ENCODE measurements at places on chromosomes 16 and 17.

GRCh38 chr17:19378416-19379360, at the start of gene MAPK7:
Gene MAPK7, plus strand, starts transcription at chr17:19378498. Its CDS starts 403 bp downstream, at chr17:19378901.
- no peak for DNase-seq

DNA sequence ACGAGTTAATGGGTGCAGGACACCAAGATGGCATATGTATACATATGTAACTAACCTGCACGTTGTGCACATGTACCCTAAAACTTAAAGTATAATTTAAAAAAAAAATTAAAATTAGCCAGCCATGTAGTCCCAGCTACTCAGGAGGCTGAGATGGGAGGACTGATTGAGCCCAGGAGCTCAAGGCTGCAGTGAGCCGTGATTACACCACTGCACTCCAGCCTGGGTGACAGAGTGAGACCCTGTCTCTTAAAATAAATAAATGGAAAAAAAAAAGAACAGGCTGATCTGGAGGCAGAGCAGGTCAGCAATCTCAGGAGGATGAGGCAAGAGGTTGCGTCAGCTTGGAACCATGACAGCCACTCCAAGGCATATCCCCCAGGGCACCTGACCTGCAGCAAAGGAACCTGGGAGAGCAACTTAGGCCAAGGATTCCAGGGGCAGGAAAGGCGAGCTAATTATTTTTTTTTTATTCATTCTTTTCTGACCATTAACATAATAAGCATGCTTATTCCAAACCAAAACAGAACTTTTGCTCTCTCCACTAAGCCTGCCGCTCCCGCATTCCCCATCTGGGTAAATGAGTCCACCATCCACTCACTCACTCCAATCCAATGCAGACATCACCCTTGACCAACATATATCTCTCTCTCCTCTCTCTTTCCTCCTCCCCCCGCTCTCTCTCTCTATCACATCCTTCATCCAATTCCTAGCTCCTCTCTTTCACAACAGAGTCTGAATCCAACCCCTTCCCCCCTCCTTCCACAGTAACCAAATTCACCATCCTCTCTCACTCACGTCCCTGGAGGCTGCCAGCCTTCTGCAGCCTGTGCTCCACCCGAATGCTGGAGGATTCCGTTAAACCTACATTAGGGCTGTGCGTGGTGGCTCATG, 47.7 kb downstream of the TK2 start:
- no peak for DNase-seq

DNA sequence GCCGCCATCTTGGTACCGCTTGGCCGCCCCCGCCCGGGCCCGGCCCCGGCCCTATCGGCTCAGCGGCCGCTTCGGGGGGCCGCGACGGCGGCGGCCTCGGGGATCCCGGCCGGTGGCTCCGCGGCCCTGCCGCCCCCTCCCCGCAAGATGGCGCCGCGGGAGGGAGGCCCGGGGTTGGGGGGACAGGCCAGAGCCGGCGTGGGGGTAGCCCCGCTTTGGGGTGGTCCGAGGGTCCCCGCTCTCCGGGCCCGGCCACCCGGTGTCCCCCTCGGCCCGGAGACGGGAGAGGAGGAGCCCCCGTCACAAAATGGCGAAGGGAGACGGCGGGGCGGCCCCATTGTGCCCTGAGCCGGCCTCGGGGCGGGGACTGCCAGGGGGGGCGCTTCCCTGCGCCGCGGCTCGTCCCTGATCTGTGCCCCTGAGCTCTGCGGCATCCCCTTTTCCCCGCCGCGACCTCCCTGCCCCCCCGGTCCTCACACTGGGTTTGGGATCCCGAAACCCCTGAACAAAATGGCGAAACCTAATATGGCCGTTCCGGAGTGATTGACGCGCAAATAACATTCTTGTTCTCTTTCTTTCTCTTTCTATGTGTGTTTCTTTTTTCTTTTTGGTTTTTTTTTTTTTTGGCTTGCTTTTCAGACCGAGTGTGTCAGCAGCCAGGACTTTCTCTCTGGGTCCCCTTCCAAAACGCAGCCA, 986 bp downstream of the HAPSTR1 start:
- no peak for DNase-seq

GRCh38 chr16:50657241-50657640, 23.9 kb downstream of the SNX20 start:
- no peak for DNase-seq

- no peak for DNase-seq
These were observed 23.9 kb downstream of the PEMT start for GRCh38 chr17:17567631-17568030.

- DNase-seq: no peak
These were observed 20.1 kb downstream of the WFDC1 start for GRCh38 chr16:84314814-84315213.

DNA sequence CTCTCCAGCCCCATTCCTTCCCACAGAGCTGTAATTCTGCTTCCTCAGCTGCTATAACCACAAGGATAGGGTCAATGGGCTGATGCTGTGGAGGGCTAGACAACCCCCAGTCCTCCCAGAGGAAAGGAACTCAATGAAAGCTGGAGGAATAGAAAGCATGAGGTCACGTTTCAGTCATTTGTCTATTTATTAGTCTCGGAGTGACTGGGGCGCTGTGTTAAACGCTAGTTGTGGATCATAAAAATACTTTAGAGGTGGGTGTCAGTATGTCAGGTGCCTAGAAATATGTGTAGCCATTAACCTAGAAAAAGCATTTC, 787 bp upstream of the CCL3L1 start:
- no peak for DNase-seq

GRCh38 chr17:70168044-70168976, 1.0 kb upstream of the KCNJ2 start:
- peak; percentile 36 for DNase-seq

GRCh38 chr17:56310782-56311181, 157.5 kb downstream of the ANKFN1 start:
- peak; percentile 87 for DNase-seq

DNA sequence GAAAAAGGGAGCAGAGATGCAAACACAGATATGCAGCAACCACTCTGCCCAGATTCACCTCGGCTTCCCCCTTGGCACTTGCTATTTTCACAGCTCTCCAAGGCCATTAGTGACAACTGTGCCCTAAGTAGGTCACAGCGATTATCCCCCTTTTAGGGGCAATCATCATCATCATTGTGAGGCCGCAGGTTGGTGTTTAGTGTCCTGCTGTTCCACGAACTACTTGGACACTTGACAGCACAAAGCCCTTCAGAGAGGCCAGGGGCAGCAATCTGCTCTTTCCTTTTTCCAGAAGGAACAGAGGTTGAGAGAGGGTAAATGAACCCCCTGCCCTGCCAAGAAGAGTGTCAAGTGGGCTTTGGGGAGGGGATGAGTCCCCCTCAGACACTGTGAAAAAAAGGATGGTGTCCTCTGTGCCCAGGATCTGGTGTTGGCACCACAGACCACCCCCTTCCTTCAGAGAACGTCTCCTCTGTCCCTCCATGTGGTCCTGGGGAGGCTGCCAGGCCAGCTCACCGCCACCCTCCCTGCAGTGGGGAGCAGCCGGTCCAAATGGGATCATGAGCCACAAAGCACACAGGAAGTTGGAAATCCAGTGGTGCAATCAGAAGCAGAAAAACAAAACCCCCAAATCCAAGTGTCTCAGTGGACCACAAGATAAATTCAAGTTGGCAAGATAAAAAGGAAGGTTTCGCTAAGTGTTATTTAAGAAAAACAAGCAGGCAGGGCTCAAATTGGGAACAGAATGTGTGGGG, 78.4 kb upstream of the MED9 start:
- no peak for DNase-seq

GRCh38 chr17:72614871-72615626, 477.4 kb downstream of the SLC39A11 start:
- no peak for DNase-seq

DNA sequence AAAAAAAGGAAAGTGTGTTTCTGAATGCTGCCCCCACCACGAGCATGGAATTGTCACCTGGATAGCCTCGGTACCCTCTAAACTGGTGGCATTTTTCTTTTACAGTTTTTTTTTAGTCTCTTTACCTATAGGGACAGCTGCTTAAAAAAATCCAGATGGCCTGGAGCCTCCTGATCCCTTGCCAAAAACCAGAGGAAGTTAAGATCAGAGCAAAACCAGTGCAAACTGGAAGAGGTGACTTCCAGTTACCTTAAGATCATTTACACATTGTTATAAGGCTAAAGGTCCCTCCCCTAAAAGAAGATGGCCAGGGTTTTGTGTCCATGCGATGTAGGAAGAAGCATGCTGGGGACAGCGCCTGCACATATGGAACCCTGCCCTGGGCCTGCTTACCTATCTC, 3.5 kb downstream of the MEFV start:
- DNase-seq: peak; percentile 9

GRCh38 chr16:15427648-15428239, 6.6 kb upstream of the BMERB1 start:
- DNase-seq: no peak

DNA sequence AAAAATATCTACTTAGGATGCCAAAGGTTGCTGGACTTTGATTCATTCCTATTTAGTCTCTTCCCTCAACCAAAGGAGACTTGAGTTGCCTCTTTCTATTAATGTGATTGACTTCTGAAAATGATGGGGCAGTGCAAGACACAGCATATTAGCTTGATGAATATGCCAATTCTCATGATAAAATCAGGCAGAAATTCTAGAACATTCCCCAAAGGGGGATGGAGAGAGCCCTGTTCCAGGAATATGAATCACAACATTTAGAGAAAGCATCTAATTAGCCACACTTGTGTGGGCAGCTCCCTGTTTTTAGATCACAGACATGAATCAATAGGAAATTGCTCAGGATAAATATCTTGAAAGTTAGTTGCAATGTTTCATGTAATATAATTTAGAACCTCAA, 584.0 kb upstream of the CDH8 start:
- DNase-seq: no peak

- DNase-seq: no peak
These were observed 26.8 kb upstream of the SMPD3 start for GRCh38 chr16:68475071-68475470.

GRCh38 chr17:17648762-17649161, 32.5 kb upstream of the RAI1 start:
- no peak for DNase-seq

GRCh38 chr17:48610282-48611211, at the start of gene HOXB7:
Gene HOXB7, minus strand, starts transcription at chr17:48611017. Its CDS starts 99 bp downstream, at chr17:48610918.
- DNase-seq: no peak

GRCh38 chr16:73793260-73793659, 503.4 kb upstream of the PSMD7 start:
- no peak for DNase-seq

- no peak for DNase-seq
These were observed 571.6 kb downstream of the HS3ST4 start for GRCh38 chr16:26263406-26263805.

GRCh38 chr16:69763599-69763942, 1.4 kb downstream of the WWP2 start:
- DNase-seq: no peak

GRCh38 chr16:81866820-81867440, 87.8 kb downstream of the PLCG2 start:
- no peak for DNase-seq

- no peak for DNase-seq
These were observed 20.5 kb upstream of the MTMR4 start for GRCh38 chr17:58534901-58535421.

- no peak for DNase-seq
These were observed 5.3 kb upstream of the HSD11B2 start for GRCh38 chr16:67425580-67425979.

- no peak for DNase-seq
These were observed 6.1 kb upstream of the LHX1 start for GRCh38 chr17:36931096-36931696.

- no peak for DNase-seq
These were observed 95.6 kb upstream of the CDYL2 start for GRCh38 chr16:80899809-80900592.

- no peak for DNase-seq
These were observed 4.6 kb downstream of the GAN start for GRCh38 chr16:81319221-81319912.

DNA sequence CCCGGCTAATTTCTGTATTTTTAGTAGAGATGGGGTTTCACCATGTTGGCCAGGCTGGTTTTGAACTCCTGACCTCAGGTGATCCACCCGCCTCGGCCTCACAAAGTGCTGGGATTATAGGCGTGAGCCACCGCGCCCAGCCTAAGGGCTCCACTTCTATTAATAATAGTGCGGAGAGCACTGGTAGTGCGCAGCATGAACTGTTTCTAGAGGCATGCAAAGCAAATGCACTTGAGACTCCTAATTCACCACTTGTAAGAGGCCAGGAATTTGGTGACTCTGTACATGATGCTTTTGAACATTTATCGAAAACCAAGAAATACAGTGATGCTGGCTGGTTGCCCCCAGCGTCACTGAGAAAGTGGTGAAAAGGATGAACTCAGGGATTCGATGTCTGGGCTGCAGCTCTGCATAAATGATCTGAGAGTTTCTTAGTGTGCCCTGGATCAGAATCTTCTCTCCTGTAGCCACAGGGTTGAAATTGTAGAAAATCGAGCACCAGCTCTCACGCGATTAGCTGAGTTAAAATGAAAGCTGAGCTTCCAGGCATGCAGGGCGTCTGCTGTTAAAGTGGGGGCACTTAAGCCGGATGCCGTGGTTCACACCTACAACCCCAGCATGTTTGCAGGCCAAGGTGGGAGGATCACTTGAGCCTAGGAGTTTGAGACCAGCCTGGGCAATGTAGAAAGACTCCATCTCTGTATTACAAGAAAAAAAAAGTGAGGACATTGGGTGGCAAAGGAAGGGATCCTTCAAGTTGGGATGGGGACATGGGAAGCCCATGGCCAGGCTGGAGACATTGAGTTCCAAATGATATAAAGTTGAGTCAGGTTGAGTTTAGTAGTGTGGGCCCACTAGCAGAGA, 4.8 kb downstream of the RNF213 start:
- no peak for DNase-seq

DNA sequence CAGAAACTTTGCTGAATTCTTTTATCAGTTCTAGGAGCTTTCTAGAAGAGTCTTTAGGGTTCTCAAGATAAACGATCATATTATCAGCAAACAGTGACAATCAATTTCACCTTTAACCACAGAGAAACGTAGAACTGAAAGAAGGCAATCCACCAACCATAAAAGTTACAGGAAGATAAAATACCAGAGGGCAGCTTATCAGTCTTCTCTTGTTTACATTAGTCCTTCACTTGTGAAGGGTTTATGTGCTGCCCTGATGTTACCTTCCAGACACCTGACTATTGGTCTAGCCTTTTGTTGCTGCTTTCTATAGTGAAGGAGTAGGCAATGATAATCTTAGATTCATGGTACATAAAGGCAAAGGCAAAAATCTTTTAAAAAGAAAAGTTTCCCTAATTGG, 73.2 kb upstream of the EFCAB3 start:
- no peak for DNase-seq
